ENCODE measurements at places on chromosomes 5 and 9.

GRCh38 chr5:142548739-142549275 lies 137.1 kb downstream of the FGF1 start:
- no peak overlapping the region for H3K4me3 ChIP-seq
- DNase-seq, result no peak
- peaks cover 30% of the 10 kb centered on the region for H3K27me3 ChIP-seq
- H3K27ac ChIP-seq, result no peak overlapping the region
- no peaks in the 10 kb centered on the region for H3K36me3 ChIP-seq

- H3K36me3 ChIP-seq, result no peaks in the 10 kb centered on the region
- H3K4me3 ChIP-seq, result no peak overlapping the region
- no peak overlapping the region for H3K27ac ChIP-seq
- H3K27me3 ChIP-seq, result no peaks in the 10 kb centered on the region
- no peak for DNase-seq
Observed at GRCh38 chr5:59765446-59765845, 128.1 kb downstream of the PDE4D start.

- no peaks in the 10 kb centered on the region for H3K36me3 ChIP-seq
- no peak overlapping the region for H3K4me3 ChIP-seq
- H3K27ac ChIP-seq, result no peak overlapping the region
- no peaks in the 10 kb centered on the region for H3K4me1 ChIP-seq
Observed at GRCh38 chr5:73405691-73406090, 42.9 kb downstream of the FOXD1 start.

DNA sequence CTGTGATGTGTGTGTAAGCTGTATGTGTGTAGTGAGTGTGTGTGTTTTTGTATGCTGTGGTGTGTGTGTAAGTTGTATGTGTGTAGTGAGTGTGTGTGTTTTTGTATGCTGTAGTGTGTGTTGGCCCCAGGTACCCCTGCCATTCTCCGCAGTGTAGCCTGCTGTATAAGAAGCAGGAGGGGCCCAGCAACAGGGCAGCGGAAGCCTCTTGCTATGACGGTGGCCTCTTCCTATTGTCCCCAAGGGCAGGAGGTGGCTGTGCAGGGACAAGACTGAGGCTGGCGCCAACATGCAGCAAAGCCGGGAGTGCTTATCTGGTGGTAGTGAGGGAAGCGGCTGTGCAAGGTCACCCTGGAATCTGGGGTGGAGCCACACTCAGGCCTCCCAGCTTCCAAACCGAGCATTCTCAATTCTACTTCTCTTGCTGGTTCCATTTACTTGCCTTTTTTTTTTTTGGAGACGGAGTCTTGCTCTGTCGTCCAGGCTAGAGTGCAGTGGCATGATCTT lies 5.1 kb downstream of the SPAAR start:
- peaks cover 57% of the 10 kb centered on the region for H3K4me1 ChIP-seq
- DNase-seq, result no peak
- no peaks in the 10 kb centered on the region for H3K36me3 ChIP-seq
- peak overlapping the region; percentile 6 for H3K27ac ChIP-seq

GRCh38 chr9:74948937-74949336 lies 3.8 kb downstream of the C9orf40 start:
- no peaks in the 10 kb centered on the region for H3K27me3 ChIP-seq
- H3K4me1 ChIP-seq, result peaks cover 40% of the 10 kb centered on the region
- H3K4me3 ChIP-seq, result no peak overlapping the region
- no peak overlapping the region for H3K27ac ChIP-seq

DNA sequence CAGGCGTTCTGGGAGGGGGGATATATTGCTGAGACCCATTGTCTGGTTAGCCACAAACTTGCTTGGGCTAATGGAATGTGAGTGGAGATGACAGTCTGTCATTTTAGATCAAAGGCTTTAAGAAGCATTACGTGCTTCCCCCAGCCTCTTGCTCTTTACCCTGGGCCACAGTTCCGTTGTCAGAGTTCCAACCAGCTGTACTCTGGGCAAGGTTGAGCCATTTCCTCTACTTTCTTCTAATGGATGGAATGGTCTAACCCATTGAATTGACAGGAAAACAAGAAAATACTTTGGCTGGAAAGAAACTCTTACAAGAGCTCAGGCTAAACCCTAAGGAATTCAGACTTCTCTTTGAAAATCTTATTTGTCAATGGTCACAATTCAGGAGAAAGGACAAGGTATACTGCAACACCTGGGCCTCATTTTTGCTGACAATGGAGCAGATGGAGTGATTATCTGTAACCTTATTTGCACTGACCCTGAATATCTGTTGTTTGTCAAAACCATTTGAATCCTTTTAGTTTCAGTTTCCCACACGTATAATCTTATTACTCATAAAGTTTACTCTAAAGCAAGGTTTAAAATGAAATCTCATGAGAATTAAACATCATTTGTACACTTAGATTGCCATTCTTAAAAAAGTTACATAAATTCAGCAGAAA lies 231.4 kb downstream of the PDE4D start:
- H3K4me1 ChIP-seq, result peaks cover 6% of the 10 kb centered on the region
- no peaks in the 10 kb centered on the region for H3K27me3 ChIP-seq
- DNase-seq, result no peak
- H3K27ac ChIP-seq, result peak overlapping the region; percentile 35

DNA sequence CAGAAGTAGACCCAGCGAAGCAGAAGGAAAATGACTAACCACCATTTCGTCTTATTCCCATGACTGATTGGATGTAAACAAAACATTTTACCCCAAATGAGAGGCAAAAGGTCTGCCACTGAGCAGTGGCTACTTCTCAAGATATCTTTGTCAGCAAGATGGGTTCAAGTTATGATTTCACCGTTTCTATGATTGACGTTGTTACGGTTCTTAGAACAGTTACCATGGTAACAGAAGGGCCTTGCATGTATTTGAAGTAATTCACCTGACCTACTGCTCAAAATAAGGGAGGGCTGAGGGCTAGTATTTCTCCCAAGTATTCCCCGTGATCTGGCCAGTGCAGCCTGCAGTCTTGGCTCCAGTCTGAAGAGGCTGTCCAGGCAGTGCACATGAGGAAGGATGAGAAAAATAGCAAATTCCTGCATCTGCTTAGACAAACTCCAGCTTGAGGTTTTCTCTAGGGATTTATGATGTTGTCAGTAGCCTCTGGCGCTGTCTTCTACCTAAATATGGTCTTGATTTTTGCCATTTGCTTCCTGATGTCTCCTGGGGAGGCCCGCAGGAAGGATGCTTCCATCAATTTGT lies 372.7 kb downstream of the TMEM38B start:
- H3K27me3 ChIP-seq, result no peaks in the 10 kb centered on the region
- no peaks in the 10 kb centered on the region for H3K4me1 ChIP-seq
- no peaks in the 10 kb centered on the region for H3K36me3 ChIP-seq
- no peak for DNase-seq
- no peak overlapping the region for H3K27ac ChIP-seq

GRCh38 chr5:128081111-128081851 lies 2.3 kb upstream of the SLC12A2 start:
- H3K36me3 ChIP-seq, result no peaks in the 10 kb centered on the region
- peak overlapping the region; percentile 95 for H3K4me3 ChIP-seq
- no peaks in the 10 kb centered on the region for H3K27me3 ChIP-seq

DNA sequence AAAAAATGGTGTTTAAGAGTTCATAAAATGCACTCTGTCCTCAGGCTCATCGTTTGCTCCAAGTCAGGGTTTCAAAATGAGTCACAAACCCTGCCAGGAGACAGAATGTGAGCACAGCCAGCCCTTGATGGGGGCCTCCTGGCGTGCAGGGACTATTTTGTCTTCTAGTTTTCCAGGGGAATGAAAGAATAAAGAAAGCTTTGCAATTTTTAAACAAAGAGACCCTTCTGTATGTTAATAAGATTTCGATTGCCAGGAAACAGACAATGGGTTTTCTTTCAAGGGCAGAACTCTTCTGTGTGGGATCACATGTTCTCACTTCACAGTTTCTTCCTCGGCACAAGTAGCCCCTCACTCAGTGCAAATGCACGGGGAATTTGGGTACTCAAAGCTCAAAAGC lies 121.4 kb upstream of the C6 start:
- no peaks in the 10 kb centered on the region for H3K4me1 ChIP-seq
- no peak overlapping the region for H3K4me3 ChIP-seq
- no peak for DNase-seq
- H3K36me3 ChIP-seq, result no peaks in the 10 kb centered on the region

GRCh38 chr9:70865471-70865870 lies 255.9 kb downstream of the TRPM3 start:
- no peak for DNase-seq
- no peak overlapping the region for H3K27ac ChIP-seq
- H3K27me3 ChIP-seq, result no peaks in the 10 kb centered on the region
- no peak overlapping the region for H3K4me3 ChIP-seq
- H3K36me3 ChIP-seq, result no peaks in the 10 kb centered on the region

DNA sequence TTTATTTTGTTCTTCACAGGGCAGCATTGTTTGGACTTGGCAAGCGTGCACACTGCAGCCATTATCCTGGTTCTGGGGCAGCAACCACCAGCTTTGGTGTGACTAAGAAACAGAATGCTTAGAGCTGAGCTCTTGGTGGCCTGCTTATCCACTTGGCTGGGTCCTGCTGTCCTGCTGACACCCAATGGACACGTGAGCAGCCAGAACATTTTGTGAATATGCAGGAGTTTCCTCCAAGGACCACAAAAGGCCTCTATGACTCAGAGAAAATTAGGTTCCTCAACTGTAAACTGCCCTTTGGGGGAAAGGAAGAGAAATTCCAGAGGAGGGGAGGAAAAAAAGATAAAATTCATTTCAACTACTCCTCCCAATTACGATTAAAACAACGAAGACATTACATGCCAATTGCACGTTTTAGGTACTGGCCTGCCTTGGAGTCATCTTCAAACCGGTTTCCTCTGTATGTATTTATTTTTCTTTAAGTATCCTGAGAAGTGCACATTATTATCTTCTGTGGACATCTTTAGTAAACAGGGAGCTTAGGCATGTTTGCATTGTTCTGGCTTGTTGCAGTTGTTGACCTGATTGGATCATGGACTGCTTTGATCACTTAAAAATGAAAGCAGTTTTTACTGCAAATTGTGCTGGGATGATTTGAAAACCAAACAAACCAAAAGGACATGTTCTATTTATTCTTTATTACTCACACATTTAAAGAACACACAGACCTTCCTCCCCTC lies 82.3 kb upstream of the TLE4 start:
- H3K4me1 ChIP-seq, result peaks cover 6% of the 10 kb centered on the region
- no peak overlapping the region for H3K27ac ChIP-seq
- H3K36me3 ChIP-seq, result no peaks in the 10 kb centered on the region
- DNase-seq, result no peak
- no peaks in the 10 kb centered on the region for H3K27me3 ChIP-seq

DNA sequence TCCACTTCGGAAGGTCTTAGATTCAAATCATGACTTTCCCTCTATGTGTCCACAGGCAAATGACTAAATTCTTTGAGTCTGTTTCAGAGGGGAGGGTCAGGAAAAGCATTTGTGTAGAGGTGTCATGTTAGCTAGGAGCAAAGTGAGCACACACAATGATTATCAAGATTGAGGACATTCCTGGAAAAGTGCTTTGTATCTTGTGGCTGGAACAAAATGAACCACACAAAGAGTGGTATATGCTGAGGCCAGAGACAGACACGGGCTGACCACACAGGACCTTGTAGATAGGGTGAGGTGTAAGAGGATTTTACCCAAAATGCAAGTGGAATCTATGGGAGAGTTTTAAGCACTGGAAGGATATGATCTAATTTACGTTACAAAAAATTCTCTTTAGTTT lies 245.3 kb upstream of the NMUR2 start:
- H3K27me3 ChIP-seq, result no peaks in the 10 kb centered on the region
- no peak overlapping the region for H3K4me3 ChIP-seq
- no peak for DNase-seq
- H3K27ac ChIP-seq, result no peak overlapping the region
- peaks cover 11% of the 10 kb centered on the region for H3K4me1 ChIP-seq
- H3K36me3 ChIP-seq, result no peaks in the 10 kb centered on the region

DNA sequence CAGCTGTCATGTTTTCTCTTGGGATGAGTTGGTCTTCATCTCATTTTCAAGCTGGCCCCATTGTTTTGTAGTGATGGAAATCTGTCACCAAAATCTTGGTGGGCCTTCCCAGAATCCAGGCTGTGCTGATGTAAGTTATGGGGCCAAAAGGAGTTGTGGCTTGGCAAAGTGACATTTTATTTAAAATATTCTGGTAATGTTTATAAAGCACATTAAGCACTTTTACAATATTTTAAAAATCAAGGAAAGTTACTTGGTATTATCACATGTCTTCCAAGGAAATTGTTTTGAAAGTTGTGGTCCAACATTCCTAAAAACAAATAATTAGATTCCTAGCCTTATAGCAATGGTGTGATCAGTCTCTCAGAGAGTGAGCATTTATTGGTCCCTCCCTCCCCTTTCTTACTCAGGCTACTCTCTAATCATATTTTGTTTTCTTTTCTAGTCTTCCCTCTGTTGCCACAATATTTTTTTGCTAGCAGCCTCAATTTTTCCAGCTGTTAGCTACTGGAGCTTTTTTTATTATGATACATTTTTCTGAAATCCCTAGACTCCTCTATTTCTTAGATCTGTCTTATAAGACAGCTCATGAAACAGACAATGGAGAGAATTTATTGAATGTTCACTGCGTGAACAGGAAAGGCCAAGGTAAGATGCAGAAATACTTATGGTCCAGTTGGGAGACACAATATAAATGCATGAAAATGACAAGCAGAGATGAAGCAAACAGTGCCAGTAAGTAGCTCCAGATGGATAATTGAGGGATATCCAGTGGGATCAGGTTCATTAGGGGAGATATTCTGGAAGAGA lies 408.1 kb upstream of the ZNF608 start:
- H3K4me3 ChIP-seq, result no peak overlapping the region
- no peak overlapping the region for H3K27ac ChIP-seq
- H3K36me3 ChIP-seq, result no peaks in the 10 kb centered on the region
- no peak for DNase-seq
- no peaks in the 10 kb centered on the region for H3K27me3 ChIP-seq

DNA sequence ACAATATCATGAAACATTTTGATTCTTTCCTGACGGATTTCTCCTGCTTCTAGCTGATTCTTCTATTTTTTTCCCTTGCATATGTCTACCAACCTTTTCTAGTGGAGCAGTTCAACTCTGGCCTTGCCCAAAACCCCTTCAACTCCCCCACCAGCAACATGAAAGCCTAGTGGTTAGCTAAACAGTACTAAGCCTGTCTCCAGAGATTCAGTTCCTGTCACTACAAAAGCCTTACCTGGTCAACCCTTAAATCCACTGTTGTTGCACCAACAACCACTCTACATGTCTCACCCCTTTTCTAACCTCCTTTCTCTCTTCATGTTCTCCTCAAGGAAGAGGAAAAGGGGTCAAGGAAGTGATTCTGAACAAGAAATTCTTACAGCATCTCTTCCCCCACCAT lies 74.8 kb upstream of the PIK3R1 start:
- peaks cover 17% of the 10 kb centered on the region for H3K4me1 ChIP-seq
- H3K36me3 ChIP-seq, result no peaks in the 10 kb centered on the region
- no peak overlapping the region for H3K4me3 ChIP-seq

DNA sequence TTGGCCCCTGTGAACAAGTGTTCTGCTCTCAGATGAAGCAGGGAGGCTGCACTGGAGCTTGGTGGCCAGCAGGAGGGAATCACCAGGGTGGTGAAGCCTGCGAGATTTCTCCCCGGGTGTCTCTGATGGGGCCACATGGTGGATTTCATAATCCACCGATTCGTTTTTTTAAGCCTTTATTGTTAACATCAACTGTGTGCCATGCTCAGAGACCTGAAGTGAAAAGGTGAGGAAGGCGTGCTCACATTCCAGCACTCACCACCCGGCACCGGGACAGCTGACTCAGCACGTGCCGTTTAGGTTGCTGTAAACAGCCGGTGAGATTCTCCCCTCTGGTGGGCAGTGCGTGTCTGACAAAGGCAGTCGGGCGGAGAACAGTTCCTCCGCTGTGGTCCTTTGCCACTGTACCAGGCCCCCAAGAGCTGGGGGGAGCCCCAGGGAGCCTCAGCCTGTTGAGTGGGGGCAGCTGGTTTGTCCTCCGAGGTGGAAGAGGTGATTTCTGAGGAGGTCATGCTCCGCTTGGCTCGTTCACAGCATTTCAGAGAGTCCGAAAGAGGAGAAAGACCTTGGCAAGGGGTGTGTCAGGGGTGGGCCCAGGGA lies 12.7 kb upstream of the AHRR start:
- DNase-seq, result no peak
- H3K36me3 ChIP-seq, result peaks cover 4% of the 10 kb centered on the region
- no peak overlapping the region for H3K27ac ChIP-seq
- no peaks in the 10 kb centered on the region for H3K27me3 ChIP-seq
